ENCODE measurements at places on chromosomes 1 and 21. TPM values are rescaled to one million over a fixed set of nuclear protein-coding genes. Genes with fewer than 3 reads are reported as not detected.

Gene EIF3I
- 176 TPM for total RNA-seq

Gene SLC6A9
- 4.8 TPM for total RNA-seq

Gene XCL2
- total RNA-seq, result not detected

Gene TIE1
- total RNA-seq, result not detected

Gene RO60
- total RNA-seq, result 60.2 TPM

Gene LRRC53
- not detected for total RNA-seq

Gene SKI
- total RNA-seq, result 60.7 TPM

Gene GBP6
- total RNA-seq, result 0.27 TPM

Gene KCNH1
- not detected for total RNA-seq

Gene C8A
- total RNA-seq, result not detected

Gene LMX1A
- total RNA-seq, result not detected

Gene EBNA1BP2
- total RNA-seq, result 45.8 TPM

Gene SPATA6
- 0.85 TPM for total RNA-seq

Gene KIF2C
- 110 TPM for total RNA-seq

Gene AKIRIN1
- 61.2 TPM for total RNA-seq

Gene SPRR5
- total RNA-seq, result not detected

Gene CHODL
- 0.22 TPM for total RNA-seq

Gene C1orf210
- not detected for total RNA-seq

Gene PKN2
- total RNA-seq, result 30.7 TPM

Gene CFAP57
- not detected for total RNA-seq

Gene CD160
- not detected for total RNA-seq

Gene C1orf94
- not detected for total RNA-seq

Gene CRTC2
- total RNA-seq, result 80.7 TPM

Gene CR1L
- total RNA-seq, result not detected

Gene FAM167B
- 0.87 TPM for total RNA-seq

Measured in activated CD4-positive, alpha-beta T cell treated with anti-CD3 and anti-CD28 coated beads, Interleukin-2, amount 10 ng/mL, durations not matched to agents 7 days and 5 days (primary cell).